ENCODE measurements at places on chromosomes 16 and 17.
A peak's percentile ranks its signal among the peaks of the same experiment; 100 is the strongest.

- DNase-seq, result no peak
Measured at GRCh38 chr17:34823023-34823422, 138.2 kb downstream of the CCT6B start.

DNA sequence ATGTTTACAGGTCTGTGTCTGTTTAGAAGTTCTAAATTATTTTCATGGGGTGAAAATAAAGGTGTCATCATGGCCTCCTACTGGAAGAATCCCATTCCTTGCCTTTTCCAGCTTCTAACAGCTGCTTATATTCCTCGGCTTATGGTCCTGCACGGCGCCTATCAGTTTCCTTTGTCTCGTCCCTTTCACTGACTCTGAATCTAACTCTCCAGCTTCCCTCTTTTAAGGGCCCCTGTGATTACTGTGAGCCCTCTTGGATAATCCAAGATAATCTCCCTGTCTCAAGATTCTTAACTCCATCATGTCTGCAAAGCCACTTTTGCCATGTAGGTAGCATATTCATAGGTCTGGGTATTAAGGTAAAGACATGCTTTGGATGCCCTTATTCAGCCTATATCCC, 441.0 kb upstream of the ERCC4 start:
- peak; percentile 33 for DNase-seq

DNA sequence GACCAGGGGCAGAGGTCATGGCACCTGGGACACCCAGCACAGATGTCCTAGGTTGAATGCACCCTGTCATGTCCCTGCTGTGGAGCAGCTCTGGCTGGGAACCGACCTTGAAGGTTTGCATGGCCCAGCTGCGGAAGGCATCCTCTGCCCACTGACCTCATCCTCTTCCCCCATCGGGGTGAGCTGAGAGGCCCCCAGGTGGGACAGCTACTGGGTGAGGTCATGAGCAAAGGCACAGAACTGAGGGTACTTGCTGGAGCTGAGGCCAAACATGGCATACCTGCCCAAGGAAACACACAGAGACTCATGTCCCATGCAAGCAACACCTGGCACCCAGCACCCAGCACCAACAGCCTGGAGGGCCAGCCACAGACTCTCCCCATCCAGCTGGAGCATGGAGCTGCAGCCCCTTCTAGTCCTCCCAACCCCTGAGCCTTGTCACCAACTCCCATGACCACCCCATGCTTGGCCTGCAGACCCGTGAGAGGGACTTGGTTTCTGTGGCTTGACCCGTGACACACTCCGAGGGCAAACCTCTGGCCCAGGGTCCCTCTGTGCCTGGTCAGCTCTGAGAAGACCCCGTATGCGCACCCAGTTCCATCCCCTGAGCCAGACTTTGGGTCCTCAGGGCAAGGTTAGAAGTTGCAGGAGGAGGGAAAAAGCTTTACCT, 33.1 kb downstream of the LGALS9 start:
- no peak for DNase-seq

DNA sequence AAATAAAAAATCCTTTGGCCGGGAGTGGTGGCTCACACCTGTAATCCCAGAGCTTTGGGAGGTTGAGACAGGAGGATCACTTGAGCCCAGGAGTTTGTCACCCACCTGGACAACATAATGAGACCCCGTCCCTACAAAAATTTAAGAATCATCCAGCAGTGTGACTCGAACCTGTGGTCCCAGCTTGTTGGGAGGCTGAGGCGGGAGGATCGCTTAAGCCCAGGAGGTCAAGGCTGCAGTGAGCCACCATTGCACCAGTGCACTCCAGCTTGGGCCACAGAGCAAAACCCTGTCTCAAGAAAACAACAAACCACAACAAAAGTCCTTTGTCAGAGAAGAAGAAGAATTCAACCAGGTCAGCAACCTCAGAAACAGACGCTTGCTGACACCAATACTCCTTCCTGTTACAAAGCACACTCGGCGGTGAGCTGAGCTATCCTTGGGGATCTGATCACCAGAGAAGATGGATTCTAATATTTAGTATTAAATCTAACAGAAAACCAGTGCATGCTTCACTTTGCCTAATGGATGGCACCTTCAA, 12.9 kb upstream of the PVALEF start:
- no peak for DNase-seq

DNA sequence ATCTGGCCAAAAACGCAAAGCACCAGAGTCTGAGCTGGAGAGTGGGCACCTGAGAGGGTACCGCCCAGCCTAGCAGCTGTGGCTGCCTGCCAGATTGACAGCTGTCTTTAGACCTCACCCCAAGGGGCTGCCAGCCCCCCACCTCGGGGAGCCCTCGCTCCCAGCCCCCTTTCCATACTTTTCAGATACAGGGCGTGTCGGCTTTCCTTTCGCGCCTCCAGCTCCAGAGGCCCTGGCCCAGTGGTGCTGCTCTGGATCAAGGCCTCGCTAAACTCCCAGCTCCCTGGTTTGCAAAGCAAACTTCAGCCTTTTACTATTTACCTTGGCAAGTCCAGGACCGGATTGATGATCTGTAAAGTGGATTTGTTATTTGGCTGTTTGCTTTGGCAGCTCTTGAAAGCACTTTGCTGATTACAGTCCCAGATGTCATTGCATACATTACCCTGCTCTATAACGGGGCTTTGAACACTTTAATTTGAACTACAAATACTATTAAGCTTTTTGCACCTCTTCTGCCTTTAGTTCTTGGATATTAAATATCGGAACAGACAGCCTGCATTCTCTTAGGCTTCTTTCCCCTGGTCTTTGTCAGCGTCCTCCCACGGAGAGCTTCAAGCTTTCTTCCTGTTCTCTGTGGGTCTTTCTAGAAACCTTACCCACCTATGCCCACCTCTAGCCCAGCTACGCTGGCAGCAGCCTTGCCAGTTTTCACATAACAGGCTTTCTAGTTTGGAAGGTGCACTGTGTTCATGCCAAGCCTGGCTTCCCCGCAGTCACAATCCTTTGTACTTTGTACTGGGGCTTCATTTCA, 63.6 kb upstream of the TBX2 start:
- DNase-seq, result peak; percentile 91

DNA sequence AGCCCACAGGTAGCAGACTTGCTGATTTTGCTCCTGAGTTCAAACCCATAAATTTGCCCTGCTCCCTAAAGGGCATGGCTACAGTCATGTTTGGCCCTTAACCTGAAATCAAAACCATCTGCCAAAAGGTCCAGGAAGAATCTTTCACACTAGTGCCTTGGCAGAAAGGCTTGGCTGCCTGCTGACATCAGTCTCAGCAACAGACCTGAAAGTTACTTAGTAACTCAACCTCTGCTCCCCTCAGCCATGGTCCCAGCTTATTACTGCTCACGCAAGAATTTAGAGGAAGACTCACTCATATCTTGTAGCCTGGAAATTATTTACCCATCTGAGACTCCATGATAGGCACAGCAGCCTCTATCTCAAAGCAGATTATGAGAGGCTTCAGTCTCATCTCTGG, 98.0 kb upstream of the KIF2B start:
- DNase-seq, result no peak

GRCh38 chr16:4018391-4018790, 97.9 kb downstream of the ADCY9 start:
- DNase-seq, result no peak

GRCh38 chr16:12881182-12881581, 20.2 kb upstream of the SHISA9 start:
- DNase-seq, result no peak

DNA sequence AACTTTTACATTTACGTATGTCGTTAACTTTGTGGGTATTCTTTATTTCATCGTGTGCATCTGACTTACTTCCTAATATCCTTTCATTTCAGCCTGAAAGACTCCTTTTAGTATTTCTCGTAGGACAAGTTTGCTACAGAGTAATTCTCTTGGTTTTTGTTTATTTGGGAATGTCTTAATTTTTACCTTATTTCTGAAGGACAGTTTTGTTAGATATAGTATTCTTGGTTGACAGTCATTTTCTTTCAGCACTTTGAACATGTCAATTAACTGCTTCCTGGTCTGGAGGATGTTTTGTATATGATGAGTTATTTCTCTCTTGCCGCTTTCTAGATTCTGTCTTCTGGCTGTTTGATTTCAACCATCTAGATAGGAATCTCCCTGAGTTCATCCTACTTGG, 109.2 kb upstream of the NACA2 start:
- no peak for DNase-seq

- no peak for DNase-seq
Measured at GRCh38 chr16:15593235-15593634, 49.7 kb downstream of the MARF1 start.

- DNase-seq, result no peak
Measured at GRCh38 chr17:38434178-38434665, 6.0 kb downstream of the ARHGAP23 start.

- peak; percentile 90 for DNase-seq
Measured at GRCh38 chr17:75109407-75110233, at the start of gene ARMC7. TSS of gene ARMC7 (plus strand) at chr17:75109969. CDS start at chr17:75110289, 320 bp downstream.

DNA sequence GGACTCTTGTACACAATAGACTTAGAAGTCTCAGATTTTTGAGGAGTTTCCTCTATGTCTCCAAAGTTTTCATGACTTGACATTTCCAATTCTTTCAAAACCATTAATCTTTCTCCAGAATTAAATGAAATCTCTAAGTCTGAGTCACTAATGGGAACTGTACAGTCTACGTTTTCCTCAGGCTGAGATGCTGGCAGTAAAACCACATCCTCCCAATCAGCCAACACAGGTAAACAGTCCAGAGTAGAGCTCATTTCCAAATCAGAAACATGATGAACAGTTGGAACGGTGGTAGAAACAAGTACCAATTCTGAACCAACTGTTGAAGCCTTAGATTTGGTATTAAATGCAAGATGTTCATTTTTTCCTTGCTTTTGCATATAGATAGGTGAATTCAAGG, 7.9 kb downstream of the ERI2 start:
- DNase-seq, result no peak

DNA sequence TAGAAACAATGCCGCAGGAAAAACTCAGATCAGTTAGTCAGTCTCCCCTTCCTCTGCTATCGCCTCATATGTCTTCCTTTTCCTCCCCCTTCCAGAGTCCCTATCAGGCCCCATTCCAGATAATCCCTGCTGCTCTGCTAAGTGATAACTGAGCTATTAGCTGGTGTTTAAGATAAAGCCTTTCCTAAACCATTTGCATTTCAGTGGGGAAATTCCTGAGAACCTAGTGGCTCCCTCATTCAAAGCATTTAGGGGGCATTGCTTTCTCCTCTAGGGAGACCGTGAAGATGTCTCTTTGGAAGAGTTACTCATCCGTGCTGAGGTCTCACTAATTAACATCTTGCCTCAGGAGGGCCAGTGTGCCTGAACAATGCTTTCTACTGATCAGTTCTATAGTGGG, 401.6 kb downstream of the NPIPA7 start:
- no peak for DNase-seq

DNA sequence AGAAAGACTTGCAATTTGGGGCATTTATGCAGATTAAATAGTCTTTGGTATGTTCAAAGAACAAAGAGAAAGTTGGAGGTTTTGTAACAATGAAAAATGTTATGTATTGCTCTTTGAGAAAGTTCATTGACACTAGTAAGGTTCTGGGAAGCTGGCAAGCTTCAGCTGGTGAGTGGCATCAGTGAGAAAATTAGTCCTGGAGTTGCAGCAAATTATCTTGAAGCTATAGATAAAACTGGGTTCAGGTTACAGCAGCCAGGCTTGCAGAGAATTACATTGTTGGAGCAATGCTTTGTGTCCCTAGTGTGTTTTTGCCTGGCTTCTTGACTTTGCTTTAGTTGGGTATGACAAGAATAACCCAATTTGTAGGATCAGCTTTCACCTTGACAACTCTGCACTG, 221.2 kb downstream of the CDH13 start:
- DNase-seq, result no peak

DNA sequence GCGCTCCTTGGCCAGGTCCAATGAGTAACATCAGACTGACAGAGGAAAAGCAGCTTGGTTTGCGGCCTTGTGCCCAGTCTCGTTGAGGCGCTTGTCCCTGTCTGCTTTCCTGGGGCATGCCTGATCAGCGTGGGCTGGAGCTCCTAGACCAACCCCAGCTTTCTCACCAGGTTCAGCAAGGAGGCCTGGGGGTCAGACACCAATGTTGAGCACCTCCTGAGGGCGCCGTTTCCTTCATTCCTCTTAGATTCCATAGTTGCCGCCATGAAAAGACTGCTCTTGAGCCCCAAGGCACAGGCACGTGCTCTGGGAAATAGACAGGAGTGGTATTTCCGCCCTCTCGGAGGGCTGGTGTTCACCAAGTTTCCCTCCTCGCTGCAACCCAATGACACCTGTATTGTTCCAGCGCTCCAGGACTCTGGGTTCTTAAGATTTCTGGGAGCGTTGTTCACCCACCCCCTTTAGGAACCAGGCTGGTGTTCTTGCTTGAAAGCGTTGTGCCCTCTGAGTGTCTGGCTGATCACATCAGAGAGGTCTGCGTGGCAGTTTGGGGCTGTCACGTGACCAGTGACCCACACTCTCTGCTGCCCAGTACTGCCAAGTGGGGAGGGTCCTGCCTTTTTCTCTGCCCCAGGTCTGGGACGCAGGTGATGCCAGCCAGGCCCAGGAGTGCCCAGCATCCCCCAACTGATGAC, 18.0 kb downstream of the KCTD2 start:
- DNase-seq, result no peak

GRCh38 chr17:81249223-81250040, 10.3 kb downstream of the NDUFAF8 start:
- no peak for DNase-seq

DNA sequence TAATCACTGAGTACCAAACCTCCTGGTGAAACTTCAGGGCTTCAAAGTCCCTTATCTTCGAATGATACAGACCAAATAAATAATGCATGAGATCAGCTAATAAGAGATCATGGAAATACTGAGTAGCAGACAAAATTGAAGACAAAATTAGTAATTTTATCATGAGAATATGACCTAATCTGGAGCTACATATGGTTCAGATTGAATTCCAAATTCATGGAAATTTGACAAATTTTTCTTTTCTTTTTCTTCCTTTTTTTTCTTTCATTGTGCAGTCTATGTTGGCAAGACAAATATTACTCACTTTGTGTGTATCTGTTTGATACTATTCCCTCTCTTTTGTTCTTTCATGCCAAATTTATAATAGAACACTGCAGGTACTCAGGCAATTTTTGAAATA, 218.1 kb upstream of the KCNJ16 start:
- no peak for DNase-seq

- DNase-seq, result no peak
Measured at GRCh38 chr17:72060084-72060483, 60.7 kb upstream of the SOX9 start.

- no peak for DNase-seq
Measured at GRCh38 chr16:5505091-5505887, 407.7 kb upstream of the EEF2KMT start.

- DNase-seq, result no peak
Measured at GRCh38 chr17:74282587-74283370, 8.7 kb downstream of the DNAI2 start.

DNA sequence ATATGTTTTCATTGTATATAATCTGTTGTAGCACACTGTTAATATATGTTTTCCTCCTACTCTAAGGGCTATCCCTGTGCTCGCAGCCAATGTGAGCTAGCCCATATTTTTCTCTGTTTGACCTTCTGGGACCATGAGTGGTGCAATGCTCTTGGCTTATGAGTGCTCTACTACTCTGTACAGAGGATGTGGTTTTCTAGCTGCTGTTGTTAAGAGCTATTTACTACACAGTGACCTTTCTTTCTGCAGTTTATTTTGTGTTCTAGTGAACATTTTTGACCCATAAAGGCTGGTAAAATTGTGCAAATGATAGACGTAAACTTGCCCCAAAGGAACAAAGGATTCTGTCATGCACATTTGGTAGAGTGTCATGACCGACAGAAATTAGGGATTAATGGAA, 84.1 kb upstream of the CPHXL start:
- no peak for DNase-seq
